ENCODE measurements at places on chromosomes 1 and 21. TPM values are rescaled to one million over a fixed set of nuclear protein-coding genes. Genes with fewer than 3 reads are reported as not detected.
A peak's percentile ranks its signal among the peaks of the same experiment; 100 is the strongest.

- DNase-seq, result no peak
Measured at GRCh38 chr1:29395736-29396437, 159.6 kb downstream of the PTPRU start.

DNA sequence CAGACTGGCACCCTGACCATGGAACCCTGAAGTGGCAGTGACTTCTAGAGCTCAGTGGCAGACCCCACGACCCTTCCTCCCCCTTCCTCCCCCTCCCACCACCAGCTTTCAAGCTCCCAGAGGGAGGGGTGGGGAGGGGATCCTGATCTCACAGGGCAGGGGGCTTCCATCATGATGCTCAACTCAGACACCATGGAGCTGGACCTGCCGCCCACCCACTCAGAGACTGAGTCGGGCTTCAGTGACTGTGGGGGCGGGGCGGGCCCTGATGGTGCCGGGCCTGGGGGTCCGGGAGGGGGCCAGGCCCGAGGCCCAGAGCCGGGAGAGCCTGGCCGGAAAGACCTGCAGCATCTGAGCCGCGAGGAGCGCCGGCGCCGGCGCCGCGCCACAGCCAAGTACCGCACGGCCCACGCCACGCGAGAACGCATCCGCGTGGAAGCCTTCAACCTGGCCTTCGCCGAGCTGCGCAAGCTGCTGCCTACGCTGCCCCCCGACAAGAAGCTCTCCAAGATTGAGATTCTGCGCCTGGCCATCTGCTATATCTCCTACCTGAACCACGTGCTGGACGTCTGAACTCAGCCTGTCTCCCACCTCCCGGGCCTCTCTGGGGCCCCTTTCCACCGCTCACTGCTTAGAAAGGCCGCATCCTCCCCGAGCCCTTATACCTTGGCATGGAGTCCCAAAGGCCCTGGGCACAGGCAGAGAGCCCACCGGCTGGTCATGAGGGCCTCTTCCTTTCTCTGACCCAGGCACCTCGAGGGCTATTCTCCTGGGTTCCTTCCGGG, 3.9 kb downstream of the NHLH1 start:
- DNase-seq, result peak; percentile 40

Gene HSD3B1
- not detected for total RNA-seq

DNA sequence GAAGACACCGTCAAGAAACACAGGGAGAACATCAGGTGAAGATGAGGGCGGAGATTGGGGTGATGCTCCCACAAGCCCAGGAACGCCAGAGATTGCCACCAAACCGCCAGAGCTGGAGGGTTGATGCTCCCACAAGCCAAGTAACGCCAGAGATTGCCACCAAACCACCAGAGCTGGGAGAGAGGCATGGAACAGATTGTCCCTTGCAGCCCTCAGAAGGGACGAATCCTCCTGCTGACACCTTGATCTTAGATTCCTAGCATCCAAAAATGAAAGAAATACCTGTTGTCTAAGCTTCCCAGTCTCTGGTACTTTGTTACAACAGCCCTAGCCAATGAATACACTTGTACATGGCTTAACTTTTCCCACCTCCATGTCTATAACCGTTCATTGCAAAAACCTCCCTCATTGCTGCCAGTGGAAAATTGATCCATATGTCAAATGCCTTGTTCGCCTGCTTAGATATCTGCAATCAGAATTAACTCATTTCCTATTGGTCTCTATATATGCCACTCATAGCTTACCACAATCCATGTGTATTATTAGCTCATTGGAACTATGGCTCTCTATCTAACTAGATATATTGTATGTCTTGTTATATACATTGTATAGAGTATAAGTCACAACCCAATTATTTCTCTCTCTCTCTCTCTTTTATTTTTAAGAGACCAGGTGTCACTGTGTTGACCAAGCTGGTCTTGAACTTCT, 127.4 kb downstream of the ADSS2 start:
- no peak for DNase-seq

Data from H7 (cell line).